ENCODE measurements at places on chromosomes 13 and 19.

DNA sequence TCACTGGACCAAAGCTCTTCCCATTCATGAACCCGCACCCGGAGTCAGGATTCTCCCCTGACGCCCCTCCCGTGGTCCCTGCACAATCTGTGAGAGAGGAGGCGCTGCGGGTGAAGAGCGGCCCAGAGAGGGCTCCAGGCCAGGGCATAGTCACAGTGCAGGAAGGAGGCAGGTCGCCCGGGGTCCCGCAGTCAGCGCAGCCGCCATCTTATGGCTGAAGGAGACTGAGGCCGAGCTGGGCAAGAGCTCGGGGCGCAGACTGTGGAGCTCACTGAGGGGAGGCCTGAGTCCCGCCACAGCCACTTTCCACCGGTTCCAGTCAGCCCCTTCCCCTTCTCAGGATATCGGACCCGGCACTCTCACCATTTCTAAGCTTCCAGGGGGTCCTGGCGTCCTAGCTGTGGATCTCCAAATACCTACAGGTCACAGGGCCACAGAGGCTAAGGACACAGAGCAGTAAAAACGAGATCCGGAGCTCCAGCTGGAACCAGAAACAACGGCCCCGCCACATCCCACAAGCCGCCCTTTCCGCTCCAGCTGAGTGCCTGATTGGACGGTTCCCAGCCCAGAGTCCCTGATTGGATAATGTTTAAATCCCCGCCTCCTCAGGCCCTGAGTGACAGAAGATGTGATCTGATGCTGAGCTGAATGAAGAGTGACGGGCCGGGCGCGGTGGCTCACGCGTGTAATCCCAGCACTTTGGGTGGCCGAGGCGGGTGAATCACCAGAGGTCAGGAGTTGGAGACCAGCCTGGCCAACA lies at the start of gene ZNF99:
Gene ZNF99 (minus strand): TSS at position 501 of the 760 bp plus-strand sequence. CDS start 135 bp downstream, at position 366.
- no peak for DNase-seq

- DNase-seq: no peak
These were observed 44.2 kb upstream of the HOMER3 start for GRCh38 chr19:18985257-18985656.

- DNase-seq: no peak
These were observed 53.5 kb downstream of the PTPRS start for GRCh38 chr19:5287066-5287465.

GRCh38 chr13:46165485-46166223 lies 16.3 kb downstream of the LCP1 start:
- DNase-seq: no peak

GRCh38 chr19:14048443-14049153 lies 13.3 kb downstream of the PALM3 start:
- DNase-seq: no peak

DNA sequence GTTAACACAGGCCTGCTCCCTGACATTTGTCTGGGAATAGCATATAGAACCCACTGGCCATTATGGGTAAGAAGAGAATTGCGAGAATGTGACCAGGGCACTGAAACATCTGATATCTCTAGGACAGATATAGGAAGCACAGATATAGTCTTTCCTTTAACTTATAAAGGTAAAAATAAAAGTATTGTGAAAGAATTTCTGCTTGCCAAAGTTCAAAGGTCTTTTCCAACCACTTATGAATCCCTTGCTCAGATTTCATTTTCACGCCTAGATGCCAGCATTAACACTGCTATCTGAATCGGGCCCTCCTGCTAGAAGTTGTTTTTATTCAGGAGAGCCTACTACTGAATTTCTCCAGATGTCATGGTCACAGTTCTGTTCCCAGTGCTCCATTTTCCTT lies 27.7 kb downstream of the BBC3 start:
- no peak for DNase-seq

DNA sequence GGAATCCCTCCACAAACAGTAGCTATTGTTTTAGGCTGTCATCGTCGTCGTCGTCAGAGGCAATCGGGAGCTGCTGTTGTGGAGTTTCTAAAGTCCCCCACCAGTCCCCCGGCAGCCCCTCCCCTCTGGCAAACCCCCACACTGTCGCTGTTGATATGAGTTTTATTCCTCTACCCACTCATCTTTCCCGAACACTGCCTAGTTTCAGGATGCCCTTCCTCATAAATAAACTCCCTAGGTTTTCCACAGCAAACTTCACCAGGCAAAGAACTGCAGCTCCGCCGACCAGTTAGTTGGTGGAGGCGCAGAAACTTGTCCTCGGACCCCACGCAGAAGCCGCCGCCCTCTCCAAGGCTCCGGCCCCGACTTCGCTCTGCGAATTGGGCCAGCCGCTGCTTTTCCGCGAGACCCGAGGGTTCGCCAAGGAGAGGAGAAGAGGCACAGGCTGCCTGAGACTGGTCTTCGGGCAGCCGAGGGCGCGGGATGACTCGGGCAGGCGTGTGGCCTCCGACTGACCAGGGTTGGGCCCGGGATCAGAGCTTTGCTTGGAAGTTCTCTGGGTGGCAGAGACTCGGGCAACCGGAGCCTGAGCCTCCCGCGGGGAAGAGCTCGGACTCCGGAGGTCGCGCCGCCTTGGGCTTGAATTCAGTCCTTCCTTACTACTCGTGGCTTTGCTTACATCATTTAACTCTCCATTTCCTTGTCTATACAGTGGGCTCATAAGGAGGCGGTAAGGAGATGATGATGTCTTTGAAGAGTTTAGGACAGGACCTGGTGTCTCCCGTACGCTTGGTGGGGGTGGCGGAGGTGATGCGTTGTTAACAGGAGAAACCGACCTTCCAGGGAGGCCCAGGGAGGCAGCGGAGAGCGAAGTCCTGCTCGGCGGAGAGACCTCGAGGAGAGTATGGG lies 7.9 kb downstream of the PDX1 start:
- DNase-seq: no peak
